ENCODE measurements at places on chromosomes 6 and 20.

DNA sequence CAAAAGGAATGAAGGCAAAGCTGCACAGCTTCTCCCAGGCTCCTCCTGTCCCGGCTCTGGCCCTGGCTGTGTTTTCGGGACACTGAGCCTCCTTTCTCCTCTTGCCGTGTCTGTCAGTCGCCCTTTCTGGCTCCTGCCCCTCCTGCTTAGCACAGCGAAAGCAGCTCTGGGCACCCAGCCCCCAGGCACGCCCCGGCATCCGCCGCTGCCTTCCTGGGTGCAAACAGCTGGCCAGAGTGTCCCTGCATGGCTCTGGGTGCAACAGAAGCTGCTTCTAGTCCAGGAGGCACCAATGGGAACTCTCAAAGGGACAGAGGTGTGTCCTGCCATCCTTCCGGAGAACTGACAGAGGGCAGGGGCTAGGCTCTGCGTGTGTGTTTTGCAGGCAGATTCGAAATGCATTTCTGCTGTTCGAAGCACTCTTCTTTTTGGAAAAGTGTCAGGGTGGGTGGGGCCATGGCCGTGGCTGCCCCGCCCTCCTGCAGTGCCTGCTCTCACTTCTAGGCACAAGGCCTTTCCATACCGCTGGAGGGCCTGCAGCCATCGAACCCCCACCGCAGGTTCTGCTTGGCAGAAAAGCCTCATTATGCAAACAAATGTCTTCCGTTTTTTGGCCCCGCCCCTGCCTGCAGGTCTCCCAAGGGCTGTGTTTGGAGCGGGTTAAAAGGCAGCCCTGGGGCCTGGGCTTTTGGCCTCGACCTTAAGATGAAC, 15.5 kb downstream of the COL9A3 start:
- DNase-seq: no peak

DNA sequence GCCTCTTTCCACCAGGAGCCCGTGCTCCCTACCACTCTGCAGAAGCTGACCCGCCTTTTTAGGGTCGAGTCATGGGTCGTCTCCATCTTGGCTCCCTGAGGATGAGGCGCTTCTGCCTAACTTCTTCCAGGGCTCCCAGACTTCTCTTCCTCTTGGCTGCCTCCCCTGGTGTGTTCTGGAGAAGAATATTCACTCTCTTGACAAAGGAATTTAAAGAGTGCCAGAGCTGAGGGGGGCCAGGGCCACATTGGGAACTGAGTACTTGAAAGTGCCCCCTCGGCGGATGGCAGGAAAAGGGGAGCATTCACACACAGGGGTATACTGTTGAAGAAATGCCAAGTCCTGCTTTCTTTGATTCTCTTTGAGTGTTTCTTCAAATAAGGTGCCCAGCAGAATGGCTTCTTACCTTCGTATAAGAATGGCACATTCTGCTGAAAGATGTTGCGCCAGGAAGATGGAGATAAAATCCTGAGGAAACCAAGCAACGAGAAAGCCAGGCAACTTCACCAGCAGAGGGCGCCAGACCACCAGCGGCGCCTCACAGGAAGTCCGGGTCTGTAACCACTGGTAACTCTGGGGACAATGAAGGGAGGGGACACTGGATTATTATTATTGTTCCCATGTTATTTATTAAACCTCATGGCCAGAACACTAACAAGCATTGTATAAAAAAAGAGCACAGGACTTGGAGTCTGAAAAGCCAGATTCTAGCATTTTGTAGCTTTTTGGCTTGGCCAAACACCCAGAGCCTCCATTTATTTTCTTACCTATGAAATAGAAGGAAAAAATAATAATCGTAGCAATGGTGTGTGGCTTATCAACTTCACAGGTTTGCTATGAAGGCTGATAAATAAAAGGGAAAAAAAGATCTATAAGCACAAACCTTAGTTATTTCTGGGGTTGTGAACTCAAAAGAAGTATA, 176.7 kb downstream of the HACE1 start:
- peak; percentile 23 for DNase-seq

GRCh38 chr20:61521687-61522420, 269.8 kb downstream of the CDH4 start:
- no peak for DNase-seq

GRCh38 chr20:13291157-13291556, 70.1 kb downstream of the ISM1 start:
- DNase-seq: no peak

GRCh38 chr6:5403076-5403475, 141.8 kb downstream of the FARS2 start:
- DNase-seq: no peak

DNA sequence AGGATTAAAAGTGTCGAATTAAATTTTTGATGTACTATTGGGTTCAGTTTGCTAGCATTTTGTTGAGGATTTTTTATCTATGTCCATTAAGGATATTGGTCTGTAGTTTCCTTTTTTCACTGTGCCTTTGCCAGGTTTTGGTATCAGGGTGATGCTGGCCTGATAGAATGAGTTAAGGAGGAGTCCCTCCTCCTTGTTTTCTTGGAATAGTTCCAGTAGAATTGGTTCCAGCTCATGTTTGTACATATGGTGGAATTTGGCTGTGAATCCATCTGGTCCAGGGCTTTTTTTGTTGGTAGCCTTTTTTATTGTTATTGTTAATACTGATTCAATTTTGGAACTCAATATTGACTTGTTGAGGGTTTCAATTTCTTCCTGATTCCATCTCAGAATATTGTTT, 141.8 kb downstream of the SIM1 start:
- no peak for DNase-seq

GRCh38 chr20:15380770-15381169, 1043.4 kb upstream of the FLRT3 start:
- no peak for DNase-seq

DNA sequence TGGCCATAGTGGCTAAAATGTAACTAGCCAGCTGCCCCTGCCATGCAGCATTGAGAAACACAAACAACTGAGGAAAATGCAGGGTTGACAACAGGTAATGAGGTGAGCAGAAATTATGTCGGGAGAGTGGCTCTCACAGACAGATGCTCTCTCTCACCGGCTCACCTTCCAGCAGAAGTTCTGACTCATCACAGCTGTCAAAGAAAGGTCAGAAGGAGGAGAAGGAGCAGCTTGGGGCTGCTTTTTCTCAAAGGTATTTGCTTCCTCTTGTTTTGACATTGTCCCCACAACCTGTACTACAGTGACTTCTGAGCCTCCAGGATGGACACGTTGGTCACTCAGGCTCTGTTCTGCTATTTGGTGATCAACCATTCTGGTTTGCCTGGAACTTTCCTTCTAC, 190.5 kb upstream of the HEY2 start:
- no peak for DNase-seq

- DNase-seq: no peak
Measured at GRCh38 chr6:140059947-140060346, 685.5 kb upstream of the CITED2 start.

DNA sequence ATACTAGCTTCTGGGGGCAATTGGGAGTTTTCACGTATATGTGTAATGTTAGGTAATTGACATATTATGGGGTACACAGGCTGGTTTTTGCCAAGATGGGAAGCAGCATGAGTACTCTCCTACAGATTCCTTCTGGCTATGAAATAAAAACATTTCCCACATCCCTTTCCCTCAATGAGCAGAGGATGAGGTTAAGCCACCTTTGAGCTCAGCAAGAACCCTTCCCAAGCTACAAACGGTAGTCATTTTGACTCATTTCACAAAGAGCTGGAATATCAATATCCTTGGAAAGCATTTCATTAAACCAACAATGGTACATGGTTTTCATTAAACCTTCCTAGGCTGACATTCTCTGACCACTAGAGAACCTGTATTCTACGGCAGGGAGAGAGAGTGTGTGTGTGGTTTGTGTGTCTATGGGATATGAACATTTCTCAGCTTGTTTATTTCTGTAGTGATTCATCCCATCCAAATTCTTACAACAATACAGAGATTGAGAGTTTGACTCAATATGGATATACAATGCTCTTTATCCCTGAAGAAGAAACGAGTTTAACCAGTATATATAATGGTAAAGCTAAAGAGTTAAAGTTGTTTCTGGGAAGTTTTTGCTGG, 119.5 kb downstream of the ARHGAP18 start:
- no peak for DNase-seq

DNA sequence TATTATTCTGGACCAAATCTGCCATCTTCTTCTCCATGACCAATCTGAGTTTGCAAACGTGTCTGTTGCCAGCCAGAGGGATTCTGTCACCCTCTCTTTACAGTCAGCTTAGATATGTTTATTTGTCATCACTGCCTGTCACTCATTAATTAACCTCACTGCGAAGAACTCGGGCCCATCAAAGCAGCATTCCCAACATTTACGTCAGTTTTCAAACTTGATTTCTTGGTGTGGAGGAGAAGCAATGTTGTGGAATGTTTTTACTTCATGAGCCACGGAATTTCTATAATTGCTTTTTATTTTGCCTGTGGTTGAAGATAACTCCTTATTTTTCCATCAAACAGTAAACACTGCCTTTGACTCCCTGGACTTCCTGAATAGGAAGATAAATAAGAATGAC, 91.8 kb upstream of the CNKSR3 start:
- no peak for DNase-seq

GRCh38 chr6:165939601-165940290, 227.9 kb downstream of the TBXT start:
- no peak for DNase-seq

GRCh38 chr6:166005944-166006899, 161.4 kb downstream of the TBXT start:
- DNase-seq: no peak

GRCh38 chr20:41714030-41714429, 95.9 kb upstream of the CHD6 start:
- no peak for DNase-seq

DNA sequence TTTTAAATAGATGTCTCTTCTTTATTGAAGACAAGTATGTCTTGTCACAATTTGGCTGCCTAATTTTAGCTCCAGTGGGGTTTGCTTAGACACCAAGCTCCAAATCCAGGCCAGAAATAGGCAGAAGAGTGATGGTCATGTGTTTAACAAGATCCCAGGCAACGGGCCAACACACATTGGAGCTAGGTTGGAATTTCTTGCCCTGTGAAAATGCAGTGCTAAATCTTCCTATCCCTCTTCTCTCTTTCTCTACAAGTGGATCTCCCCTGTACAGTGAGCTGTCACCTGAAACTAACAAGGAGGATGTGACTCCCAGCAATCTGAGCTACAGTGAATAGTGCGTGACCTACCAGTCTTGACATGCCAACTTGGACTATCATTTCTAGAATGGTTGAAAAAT, 65.3 kb upstream of the VGLL2 start:
- DNase-seq: no peak

DNA sequence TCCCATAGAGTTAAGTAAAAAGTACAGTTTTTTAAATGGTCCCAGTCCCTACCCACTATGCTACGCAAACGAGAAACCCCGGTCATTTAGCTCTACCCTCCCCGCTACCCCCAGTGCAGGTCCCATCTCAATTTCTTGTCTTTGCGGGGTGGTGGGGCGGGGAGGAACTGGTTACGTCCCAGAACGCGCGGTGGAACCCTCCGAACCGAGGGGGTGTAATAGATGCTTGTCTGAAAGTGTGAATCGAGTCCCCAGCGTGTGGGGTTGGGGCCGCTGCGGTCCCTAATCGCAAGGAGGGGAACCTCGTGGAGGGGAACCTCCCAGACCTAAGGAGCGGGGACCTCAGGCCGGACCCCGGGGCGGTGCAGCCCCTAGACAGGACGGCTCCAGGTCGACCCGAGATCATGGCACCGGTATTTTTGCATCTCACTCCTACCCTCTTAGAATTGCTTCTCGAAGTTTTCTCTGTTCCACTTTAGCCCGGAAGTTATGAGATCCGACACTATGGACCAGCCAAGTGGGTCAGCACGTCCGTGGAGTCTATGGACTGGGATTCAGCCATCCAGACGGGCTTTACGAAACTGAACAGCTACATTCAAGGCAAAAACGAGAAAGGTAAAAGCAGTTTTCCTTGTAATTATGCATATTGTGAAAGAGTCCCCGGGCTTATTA, 779 bp downstream of the HEBP2 start:
- no peak for DNase-seq

DNA sequence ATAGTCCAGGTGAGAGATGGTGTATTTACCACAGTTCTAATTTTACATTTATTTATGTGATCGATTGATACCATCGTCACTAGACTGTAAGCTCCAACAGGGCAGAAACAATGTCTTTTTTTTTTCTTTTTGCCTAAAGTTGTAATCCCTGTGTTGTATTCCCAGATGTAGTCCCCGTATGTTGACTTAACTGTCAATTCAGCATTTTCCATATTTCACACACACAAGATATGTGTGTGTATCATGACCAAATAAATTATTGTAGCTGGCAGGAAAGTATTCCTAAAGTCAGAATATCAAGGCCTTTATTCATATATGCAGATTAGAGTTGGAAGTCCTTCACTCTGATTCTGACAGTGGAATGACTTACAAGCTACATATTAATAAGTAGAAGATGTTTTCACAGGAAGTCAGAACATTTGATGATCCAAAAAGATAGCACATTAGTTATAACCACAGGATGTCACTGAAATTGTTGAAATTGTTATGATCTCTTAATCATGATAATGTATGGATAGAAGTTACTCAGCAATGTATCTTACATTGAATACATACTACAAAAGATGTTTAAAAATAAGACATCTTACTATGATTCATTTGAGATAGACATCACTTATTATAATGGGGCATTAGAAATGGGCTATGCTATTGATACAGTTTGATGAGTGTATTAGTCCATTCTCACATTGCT, 10.6 kb downstream of the RNF182 start:
- DNase-seq: no peak

- DNase-seq: no peak
Measured at GRCh38 chr6:80921861-80922460, 815.5 kb downstream of the BCKDHB start.

DNA sequence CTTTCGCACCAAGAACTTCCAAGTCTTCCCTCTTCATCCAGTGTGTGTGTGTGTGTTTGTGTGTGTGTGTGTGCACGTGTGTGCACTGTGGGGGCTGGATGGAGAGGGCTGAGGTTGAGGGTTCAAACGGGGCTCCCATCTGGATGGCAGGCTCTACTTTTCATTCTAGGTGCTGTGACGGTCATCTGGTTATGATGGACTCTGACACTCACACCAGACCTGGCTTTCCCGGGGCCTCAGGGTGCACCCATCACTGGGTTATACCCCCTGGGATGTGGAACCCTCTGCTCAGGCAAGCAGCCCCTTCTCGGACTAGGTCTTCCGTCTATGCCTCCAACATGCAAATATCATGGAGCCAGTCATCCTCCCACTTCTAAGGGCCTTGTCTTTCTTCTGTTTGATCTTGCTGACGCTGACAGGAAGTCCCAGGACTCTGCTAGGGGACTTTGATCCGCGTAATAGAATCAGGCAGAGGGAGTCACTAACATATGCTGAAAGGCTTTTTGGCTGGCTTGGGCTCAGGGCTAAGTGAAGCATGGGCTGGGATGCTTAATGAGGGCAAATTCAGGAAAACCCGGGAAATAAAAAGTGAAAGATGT, 313.6 kb downstream of the CDC5L start:
- no peak for DNase-seq

GRCh38 chr6:169024047-169024660, 229.5 kb downstream of the THBS2 start:
- DNase-seq: no peak

GRCh38 chr6:169490830-169491229, 211.0 kb downstream of the WDR27 start:
- no peak for DNase-seq
